ENCODE measurements at places on chromosomes 5 and 9.
A peak's percentile ranks its signal among the peaks of the same experiment; 100 is the strongest.

- no peak for DNase-seq
Observed at GRCh38 chr9:104256031-104256695, 162.1 kb downstream of the SMC2 start.

DNA sequence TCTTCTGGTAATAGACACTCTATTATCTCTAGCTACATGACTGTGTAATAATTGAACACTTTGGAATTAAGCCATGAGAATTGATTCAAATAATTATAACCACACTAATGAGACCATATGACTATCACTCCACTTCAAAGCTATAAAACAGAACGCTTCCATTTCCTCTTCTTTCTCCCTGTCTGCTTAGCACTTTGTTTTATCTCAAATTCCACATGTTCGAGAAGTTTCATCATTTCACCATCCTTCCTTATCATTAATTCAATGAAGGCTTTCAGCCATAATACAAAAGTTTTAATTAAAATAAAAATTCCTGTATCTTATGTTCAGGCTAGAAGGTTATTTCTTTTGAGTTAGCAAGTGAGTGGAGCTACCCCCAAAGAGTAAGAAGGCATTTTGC lies 7.4 kb upstream of the DCTN4 start:
- no peak for DNase-seq

GRCh38 chr9:98778711-98779530 lies 17.4 kb downstream of the ANKS6 start:
- no peak for DNase-seq

GRCh38 chr5:158126442-158127405 lies 267.8 kb upstream of the CLINT1 start:
- DNase-seq = no peak

- no peak for DNase-seq
Observed at GRCh38 chr5:144267961-144268513, 97.4 kb downstream of the KCTD16 start.

DNA sequence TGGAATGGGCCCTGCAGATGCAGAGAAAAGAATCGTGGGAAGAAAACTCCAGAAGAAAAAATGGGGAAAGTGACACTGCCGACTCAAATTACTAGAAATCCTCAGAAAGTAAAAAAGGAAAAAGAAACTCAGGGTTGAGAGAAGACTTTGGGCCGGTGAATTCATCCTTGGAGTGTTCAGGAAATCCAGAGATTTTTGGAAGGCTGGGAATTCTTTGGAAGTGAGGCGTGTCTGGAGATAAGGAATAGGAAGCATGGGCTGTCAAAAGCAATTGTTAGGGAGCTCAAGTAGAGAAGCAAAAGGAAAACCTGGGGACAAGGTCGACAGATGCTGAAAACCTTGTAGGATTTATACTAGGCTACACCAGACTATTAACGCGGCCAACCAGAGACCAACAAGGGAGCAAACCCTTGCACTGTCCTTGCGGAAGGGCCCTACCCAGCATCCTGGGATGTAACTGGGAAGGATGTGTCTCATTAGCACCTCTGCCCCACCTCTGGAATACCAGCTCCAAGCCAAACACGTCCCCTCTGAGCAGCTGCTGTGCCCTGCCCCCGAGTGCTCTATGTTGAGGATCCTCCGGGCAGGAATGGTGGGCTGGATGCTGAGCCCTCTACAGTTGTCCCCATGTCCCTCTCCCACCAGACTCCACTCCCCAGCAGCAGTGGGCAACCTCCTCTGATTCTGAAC lies 11.6 kb downstream of the DAB2IP start:
- no peak for DNase-seq

GRCh38 chr9:89746385-89747116 lies 141.7 kb downstream of the GADD45G start:
- no peak for DNase-seq

- DNase-seq = peak; percentile 86
Observed at GRCh38 chr5:31809050-31809870, 170.3 kb downstream of the PDZD2 start.

DNA sequence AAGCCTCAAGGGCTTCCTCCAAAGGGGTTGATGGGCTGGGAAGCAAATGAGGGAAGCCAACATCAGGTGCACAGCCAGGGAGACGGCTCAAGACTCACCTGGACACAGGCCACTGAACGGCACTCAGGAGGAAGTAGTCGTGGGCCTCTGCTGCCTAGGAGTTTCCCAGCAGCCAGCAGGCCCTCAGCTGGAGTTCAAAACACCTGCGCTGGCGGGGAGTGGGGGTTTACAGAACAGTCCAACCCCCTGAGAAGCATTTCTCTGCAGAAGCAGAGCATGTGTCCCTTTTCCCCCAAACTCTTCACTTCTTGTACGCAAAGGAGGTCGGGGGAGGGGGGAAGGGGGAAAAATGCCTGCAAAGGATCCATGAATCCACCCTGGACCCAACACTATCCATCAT lies 2.3 kb downstream of the WHRN start:
- no peak for DNase-seq

- DNase-seq = no peak
Observed at GRCh38 chr5:114419067-114419388, 57.2 kb downstream of the KCNN2 start.

DNA sequence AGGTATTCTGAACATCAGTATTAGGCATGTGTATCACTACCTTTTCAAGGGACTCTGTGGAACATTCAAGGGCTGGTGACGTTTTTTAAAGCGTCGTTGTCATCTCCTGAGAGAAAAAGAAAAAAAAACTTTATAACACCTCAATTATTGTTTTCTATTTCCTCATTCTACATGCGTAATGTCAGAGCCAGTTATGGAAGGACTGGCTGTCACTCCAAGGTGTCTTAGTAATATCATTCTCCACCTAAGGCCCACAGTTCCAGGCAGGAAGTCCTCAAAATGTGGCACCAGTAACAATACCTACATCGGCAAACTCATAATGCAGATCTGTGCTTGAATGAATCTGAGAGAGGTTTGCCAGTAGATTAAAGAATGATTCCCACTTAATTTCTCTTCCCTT lies 210.2 kb downstream of the SAXO1 start:
- DNase-seq = no peak

- DNase-seq = no peak
Observed at GRCh38 chr5:110815916-110816605, 77.3 kb downstream of the SLC25A46 start.

- DNase-seq = no peak
Observed at GRCh38 chr5:88890070-88890781, 7.2 kb upstream of the MEF2C start.

- DNase-seq = no peak
Observed at GRCh38 chr9:115080242-115080641, 37.7 kb downstream of the TNC start.

DNA sequence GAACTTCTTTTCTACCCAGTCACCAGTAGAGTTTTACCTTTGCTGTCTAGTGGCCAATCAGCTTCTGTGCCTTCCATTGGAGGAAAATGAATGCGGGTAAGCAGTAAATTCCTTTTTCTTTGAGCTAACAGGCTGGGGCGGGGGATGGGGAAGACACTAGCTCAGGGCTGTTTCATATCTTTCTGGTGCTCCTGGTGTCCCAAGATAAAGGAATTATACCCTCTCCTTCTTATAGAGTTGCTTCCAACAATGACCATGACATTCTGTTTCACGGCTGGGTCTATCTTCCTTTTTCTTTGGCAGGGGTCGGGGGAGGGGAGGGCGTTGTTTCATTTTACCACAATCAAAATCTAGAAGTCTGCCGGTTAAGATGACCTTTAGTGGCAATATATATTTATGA lies 51.2 kb upstream of the RPS23 start:
- no peak for DNase-seq

DNA sequence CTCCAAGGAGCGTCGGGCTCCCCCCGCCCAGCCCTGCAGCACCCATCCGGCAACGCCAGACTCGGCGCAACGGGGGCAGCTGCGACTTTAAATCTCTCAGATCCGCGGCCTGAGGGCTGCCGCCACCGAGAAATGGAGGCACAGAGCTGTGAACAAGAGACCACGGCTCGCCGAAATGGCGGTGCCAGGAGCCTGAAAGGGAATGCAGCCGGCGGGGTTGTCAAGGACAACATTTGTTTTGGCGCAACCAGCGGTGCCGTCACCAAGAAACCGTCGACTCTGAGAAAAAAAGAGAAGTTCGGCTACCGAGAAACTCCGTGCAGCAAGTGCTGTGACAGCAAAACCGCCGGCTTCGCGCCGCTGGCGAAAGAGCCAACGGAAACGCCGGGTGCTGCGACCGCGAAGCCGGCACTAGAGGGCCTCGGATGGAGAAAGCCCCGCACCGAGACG lies 2.1 kb upstream of the ANXA2R start:
- DNase-seq = peak; percentile 24

GRCh38 chr9:35606138-35606504 lies 1.1 kb downstream of the TESK1 start:
- peak; percentile 21 for DNase-seq

DNA sequence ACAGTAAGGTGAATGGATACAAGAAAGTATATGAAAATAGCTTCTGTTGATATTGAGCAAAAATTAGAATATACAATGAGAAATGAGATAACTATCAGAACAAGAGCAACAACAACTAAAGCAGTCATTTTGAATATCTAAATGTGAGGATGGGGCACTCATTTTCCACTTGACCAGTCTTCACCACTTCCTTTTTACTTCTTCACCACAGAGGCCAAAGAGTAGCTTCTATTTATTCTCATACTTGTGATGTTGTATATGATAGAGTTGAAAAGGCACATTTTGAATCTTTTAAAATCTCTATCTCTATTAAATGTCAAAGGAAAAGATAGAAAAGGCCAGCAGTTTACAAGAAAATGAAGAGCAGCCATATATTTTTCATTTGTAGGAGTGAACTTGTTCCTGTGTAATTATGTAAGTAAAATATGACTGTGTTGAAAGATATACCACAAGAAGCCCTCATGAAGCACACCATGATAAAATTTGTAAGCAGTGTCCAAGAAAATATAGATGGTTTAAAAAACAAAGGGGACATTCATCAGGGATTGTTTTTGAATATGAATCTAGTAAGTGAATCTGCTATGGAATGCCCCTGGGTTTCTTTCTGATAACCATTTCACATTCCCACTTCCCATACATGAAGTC lies 39.2 kb downstream of the ADAMTS19 start:
- DNase-seq = no peak

DNA sequence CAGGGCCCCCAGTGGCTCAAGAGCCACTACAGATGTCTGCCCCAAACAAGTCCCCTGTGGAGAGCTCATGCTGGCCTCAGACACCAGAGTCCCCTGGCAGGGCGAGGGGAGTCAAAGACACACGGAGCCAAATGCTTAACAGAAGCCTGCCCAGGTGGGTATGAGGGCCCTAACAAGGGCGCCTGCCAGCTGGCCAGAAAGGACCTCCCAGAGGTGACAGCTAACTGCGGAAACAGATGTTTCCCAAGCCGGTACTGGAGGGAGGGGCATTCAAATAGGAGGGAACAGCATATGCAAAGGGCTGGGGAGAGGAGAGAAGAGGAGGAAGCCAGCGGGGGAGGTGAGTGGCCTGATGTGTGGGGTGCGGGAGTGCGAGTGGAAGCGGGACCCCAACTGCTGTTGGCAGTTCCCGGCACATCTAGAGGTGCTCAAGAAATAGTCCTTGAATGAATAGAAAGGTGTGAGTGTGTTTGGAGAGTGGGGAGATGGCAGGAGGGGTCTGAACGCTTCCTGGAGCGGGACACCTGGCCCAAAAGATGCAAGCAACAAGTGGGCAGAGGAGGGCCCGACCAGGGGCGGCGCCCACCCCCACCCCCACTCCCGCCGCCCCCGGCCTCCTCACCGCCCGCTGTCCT lies 824 bp downstream of the MXD3 start:
- DNase-seq = no peak

DNA sequence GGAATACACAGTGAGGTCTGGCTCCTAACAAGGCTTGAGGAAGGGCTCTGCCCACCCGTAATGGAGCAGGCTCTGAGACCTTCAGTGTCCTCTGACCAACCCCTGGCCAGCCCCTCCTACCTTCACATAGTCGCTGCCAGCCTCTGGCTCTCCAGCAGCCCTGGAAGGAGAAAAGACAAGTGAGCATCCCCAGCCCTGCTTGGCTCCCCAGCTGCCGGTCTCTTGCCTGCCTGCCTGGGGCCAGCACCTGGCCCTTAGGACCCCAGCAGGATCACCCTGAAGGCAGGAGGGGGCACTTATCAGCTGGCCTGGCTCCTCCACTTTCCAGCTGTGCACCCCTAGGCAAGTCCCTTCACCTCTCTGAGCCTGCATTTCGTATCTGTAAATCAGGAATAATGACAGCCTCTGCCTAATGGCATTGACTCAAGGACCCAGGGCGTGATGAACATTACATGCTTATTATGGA lies 16.9 kb downstream of the SH2D3C start:
- DNase-seq = no peak

DNA sequence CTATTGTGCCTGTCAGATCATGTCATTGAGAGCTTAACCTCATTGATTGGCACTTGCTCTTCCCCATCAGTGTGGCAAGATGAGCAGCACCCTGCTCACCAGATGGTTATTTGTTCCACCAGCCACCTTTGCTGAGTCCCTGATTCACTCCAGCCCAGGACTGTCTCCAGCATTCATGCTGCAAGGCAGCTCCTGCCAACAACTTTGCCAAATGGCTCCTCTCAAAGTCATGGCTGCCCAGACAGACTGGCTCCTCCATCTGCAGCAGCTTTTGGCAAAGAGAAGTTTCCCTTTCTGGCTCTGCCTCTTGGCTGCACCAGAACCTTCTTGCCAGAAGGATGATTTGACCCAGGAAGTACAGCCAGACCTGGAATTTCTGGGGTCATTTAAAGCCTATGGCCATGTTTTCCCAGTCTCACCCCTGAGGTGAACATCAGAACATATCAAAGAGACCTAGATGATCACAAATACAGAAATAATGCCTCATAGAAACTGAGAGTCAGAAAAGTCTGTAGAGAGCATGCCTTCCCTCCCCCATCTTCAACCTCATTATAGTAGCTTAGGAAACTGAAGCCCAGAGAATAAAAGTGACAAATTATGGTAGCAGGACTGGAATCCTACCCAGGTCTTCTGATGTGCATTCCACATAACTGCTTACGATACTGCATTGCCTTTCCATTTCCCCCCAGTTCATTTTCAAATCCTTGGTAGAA lies 10.4 kb downstream of the PPP2R2B start:
- DNase-seq = no peak

- DNase-seq = no peak
Observed at GRCh38 chr9:73579823-73580222, 428.2 kb downstream of the ANXA1 start.

DNA sequence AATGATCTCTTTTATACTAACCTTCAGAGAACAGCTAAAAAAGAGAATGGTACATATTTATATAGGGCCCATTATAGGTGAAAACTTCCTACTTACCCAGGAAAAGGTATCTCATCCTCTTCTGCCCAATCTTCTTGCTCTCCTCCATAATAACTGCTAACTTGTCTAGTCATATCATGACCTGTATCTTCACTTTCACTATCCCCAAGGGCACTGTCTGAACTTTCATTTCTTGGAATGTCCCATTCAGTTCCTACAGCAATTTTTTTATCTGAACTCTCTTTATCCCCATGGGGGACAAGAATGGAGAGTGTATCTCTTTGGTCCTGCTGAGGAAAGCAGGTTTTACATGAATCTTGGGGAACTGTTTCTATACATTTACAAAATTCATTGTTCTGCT lies 36.4 kb upstream of the RAPGEF6 start:
- DNase-seq = no peak
